Stimulated activated CD8-positive, alpha-beta memory T cell treated with anti-CD3 and anti-CD28 coated beads, Interleukin-7, amount 100 ng/mL, for 4 hours (primary cell): ENCODE measurements at places on chromosomes 5 and 9.

DNA sequence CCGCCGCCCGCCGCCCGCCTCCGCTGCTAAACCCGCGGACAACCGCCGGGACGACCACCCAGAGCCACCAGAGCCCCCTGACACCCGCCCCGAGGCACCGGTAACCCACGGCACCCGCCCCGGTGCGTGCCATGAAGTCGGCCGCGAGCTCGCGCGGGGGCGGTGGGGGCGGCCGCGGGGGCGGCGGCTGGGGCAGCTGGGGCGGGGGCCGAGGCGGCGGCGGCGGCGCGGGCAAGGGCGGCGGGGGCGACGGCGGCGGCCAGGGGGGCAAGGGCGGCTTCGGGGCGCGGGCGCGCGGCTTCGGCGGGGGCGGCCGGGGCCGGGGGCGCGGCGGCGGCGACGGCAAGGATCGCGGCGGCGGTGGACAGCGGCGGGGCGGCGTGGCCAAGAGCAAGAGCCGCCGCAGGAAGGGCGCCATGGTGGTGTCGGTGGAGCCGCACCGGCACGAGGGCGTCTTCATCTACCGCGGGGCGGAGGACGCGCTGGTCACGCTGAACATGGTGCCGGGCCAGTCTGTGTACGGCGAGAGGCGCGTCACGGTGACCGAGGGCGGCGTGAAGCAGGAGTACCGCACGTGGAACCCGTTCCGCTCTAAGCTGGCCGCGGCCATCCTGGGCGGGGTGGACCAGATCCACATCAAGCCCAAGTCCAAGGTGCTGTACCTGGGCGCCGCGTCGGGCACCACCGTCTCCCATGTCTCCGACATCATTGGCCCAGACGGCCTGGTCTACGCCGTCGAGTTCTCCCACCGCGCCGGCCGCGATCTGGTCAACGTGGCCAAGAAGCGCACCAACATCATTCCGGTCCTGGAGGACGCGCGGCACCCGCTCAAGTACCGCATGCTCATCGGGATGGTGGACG lies 499 bp downstream of the FBLL1 start:
- DNase-seq, result no peak

DNA sequence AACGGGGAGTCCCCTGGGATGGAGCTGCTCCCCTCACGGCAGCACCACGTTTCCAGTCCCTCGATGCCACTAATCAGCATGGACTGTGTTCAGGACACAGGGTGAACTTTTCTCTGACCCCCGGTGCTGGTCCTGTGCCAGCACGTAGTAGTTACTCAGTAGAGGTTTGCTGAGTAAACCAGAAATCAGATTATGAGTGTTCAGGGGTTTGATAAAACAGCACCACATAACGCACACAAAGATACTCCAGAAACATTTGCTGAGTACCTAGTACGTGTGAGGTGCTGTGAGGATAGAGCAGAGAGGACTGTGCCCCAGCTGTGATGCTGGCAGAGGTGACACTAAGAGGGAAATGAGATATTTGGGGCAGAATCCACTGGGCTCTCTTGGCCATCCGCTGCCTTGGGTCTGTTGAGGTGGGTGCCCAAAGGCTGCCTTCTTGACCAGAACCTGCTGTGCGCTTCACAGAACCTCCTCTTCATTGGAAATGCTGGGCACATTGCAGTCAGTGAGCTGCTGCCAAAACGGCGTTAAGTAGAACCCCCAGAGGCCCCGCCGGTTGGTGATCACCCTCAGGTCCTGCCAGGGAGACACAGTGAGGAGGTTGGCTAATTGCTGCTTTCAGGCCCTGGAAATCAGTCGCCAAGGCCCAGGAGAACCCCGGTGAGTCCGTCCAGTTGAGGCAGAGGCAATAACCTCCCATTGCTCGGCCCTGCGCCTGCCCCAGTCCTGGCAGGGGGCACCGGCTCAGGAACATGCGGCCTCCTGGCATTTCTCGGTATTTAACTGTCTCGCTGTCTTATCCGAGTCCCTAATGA lies 49.4 kb downstream of the NEURL1B start:
- no peak for DNase-seq

- no peak for DNase-seq
Measured at GRCh38 chr9:37293664-37294524, 128.6 kb upstream of the GRHPR start.

- DNase-seq, result no peak
Measured at GRCh38 chr5:151585970-151586369, 5.2 kb downstream of the FAT2 start.

DNA sequence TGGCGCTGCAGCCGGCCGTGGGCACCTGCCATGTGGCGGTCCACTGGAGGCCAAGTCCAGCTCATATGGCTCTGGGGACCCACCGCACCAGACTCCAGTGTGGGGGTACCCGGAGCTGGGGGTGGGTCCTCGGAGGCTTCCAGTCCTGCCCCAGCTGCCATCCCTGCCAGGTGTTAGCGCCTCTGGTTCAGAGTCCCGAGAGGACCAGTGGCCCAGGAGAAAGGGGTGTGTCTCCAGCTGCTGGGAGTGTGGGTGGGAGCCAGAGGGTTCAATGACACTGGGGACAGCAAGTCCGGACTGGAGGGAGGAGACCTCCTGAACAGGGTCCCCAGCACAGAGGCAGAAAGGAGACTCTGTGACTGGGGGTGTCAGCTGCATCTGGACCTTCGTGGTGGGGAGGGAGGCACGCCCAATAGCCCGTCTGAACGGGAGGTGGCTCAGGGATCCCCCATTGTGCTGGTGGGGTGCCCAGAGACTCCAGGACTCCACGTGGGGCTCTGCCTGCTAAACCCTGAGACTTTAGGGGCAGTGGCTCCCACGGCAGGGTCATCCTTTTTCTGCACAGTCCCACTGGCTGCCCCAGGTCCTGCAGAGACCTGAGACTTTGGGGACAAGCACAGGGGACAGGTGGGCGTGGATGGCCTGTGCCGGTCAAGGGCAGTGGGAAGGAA lies 2.4 kb upstream of the AHRR start:
- no peak for DNase-seq
